AG04450 (cell line): ENCODE measurements at places on chromosomes 3 and 15. TPM values are rescaled to one million over a fixed set of nuclear protein-coding genes. Genes with fewer than 3 reads are reported as not detected.

ZKSCAN7 gene
- polyA plus RNA-seq, result 5.7 and 8.3 TPM in 2 replicates

RBP2 gene
- polyA plus RNA-seq, result not detected in 2 replicates

PLXNB1 gene
- 13.4 and 18.3 TPM in 2 replicates for polyA plus RNA-seq

CAMK1 gene
- polyA plus RNA-seq, result 26.8 and 28.7 TPM in 2 replicates

NCBP2 gene
- polyA plus RNA-seq, result 77.3 and 89.7 TPM in 2 replicates

ZNF660 gene
- polyA plus RNA-seq, result 2.1 and 2.8 TPM in 2 replicates

DGKG gene
- 4.8 and 5.1 TPM in 2 replicates for polyA plus RNA-seq

SLC2A2 gene
- not detected in 2 replicates for polyA plus RNA-seq

ZIC4 gene
- not detected in 2 replicates for polyA plus RNA-seq

TEX55 gene
- not detected in 2 replicates for polyA plus RNA-seq

- no peak for DNase-seq
These were observed 646 bp downstream of the HRH1 start for GRCh38 chr3:11154953-11155325.

- DNase-seq, result no peak
These were observed 309.8 kb upstream of the ICE2 start for GRCh38 chr15:60788692-60789103.

GRCh38 chr3:48398701-48399386 lies 26.8 kb downstream of the FBXW12 start:
- DNase-seq, result no peak

DNA sequence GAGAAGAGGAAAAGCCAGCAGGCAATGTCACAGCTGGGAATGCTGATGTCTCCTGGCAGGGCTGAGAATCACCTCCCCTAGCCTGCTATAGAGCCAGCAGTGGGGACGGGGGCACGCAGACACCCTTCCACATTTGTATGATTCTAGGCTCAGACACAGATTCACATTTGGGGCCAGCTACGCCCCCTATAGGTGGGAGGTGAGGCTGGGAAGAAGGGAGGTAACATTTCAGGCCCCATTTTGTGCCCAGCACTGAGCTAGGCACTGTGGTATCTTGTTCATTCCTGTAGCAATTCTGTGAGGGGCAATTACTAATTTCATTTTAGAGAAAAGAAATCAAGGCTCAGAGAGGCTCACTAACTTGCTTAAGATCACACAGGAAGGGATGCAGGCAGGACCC lies 15.9 kb upstream of the ACAD9 start:
- DNase-seq, result no peak

GRCh38 chr3:22007368-22007767 lies 256.4 kb upstream of the ZNF385D start:
- DNase-seq, result no peak

GRCh38 chr3:177646749-177647148 lies 449.5 kb upstream of the TBL1XR1 start:
- no peak for DNase-seq

- peak; percentile 46 for DNase-seq
These were observed 377.1 kb upstream of the TBL1XR1 start for GRCh38 chr3:177574222-177574856.

GRCh38 chr3:116166121-116166520 lies 279.2 kb downstream of the LSAMP start:
- no peak for DNase-seq

GRCh38 chr3:11391174-11391879 lies 119.1 kb downstream of the ATG7 start:
- DNase-seq, result no peak

DNA sequence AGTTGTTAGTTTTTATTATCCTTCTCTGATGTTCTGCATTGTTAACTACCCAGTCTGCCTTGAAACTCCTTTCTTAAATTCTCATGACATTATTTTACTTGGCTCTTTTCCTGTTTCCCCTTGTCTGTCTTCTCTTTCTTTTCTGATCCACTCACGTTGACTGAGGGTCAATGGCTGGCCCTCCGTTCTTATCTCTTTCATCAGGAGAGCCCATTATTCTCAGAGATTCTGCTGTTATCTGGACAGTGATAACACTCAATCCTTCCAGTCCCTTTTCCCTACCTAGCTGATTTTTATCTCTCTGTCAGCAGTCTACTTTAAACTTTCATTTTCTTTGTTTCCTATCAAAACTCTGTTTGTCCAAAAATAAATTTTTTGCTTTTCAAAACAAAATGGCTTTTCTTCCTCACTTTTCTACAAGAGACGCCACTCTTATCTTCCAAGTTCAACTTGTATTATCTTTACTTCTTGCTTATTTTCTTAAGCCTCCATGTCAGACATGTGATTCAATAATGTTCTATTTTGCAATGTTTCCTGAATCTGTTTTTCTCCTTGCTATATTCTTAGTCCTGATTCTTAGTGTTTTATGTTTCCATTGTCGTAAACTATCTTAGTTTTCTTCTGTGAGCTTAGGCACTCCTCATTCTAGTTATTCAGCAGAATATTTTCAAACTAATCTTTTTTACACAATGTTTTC lies 120.2 kb downstream of the NEDD4 start:
- no peak for DNase-seq

DNA sequence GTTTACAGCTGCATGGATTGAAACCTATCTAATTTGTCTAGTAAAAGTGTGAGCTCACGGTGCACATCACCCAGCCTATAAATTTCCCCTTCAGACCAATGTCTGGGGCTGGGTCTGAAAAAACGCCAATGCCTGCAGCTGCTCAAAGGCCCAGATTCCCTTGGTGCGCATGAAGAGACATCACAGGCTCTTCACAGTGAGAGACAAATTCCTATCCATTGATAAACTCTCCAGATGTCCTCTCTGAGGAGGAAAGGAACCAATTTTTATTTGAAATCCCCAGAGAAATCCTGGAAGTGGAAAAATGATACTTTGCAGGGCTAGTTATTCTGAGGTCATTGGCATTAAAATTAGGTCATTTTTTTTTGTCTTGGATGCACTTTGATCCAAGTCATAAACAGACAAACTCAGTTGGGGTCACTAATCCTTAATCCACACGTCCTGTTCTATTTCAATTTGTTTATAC lies 360.5 kb downstream of the EPHA3 start:
- no peak for DNase-seq

- no peak for DNase-seq
These were observed 32.5 kb downstream of the DCUN1D1 start for GRCh38 chr3:182947888-182948287.

DNA sequence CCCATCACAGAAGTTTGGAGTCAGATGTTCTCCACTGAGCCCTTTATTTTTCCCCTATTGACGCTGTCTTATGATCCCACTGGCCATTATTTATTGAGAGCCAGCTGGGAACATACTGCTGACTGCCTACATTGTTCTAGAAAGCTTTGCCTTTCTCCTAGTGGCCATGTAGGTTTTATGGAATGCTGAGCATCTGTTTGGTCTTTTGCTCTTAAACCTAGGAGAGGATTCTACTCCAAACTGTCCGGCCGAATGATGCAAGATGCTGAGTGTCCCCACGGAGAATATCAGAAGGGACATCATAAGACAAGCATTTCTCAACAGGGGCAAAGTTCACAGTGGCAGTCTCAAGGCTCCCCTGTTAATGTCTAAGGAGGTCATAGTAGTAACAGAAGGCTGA lies 171.4 kb downstream of the ARRDC4 start:
- no peak for DNase-seq

GRCh38 chr3:179720196-179720595 lies 67.4 kb downstream of the USP13 start:
- DNase-seq, result no peak

DNA sequence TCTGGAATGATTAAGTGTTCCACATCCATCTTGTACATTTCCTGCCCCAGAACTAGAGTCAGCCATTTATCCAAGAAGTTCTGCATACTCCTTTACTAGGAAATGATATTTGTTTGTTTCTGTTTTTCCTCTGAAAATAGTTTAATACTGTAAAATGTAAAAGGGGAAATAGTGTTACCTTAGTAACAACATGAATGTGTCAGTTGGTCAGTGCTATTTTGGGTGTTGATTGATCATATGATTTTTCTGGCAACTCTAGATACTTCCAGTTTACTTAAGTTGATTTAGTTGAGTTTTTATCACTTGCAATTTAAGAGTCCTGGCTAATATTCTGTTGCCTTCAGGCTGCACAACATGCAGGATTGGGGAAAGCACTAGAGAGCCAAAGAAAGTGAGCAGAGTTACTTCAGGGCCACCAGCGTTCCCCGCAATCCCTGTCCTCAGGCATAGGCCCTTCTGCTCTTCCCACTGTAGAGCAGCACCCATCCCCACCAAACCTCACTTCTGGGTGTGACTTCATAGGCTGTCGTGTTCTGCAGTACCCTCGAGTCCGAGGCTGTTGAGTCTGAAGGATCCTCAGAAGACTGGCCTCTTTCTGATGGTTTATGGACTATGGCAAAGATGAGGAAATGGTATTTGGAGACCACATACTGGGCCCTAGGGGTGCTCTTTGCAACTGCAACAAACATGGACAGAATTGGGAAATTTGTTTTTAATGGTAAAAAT lies 69.0 kb downstream of the CHD2 start:
- no peak for DNase-seq

DNA sequence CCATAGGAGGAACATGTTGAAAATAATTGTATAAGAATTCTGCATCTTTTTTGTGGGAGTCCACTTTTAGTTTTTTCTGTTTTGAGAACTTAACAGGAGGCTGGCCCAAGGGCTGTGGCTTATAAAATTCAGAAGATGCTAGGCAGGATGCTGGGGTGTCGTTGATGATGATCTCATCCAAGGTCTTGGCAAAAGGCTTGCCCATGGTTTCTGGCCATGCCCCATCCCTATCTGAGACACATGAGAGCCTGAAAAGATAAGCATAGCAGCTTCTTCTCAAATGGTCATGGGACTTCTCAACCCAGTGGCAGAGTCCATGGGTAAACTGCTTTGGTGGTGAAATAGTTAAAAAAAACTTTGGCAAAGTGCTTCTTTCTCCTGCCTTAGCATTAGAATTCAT lies 35.2 kb downstream of the CMSS1 start:
- no peak for DNase-seq

DNA sequence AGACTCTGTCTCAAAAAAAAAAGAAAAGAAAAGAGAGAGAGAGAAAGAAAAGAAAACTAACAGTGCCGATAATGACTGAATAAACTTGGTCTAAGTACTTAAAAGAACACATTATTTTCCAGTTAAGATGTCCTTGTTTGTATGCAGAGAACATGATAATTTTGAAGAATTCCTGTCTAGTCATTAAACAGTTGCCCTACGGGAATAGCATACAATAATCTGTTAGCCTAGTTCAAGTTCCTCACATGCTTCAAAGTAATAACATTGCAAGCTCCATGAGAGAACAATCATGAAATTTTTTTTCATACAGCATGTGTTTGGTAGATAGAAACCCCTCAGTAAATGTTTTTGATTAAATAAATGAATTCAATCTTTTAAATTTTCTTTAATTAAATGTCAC lies 23.1 kb upstream of the BHLHE40 start:
- no peak for DNase-seq
